Left lung (tissue), 14 donors: ENCODE measurements at places on chromosomes 16 and 17. TPM values are rescaled to one million over a fixed set of nuclear protein-coding genes. Genes with fewer than 3 reads are reported as not detected.

- no peak for DNase-seq
These were observed 53.1 kb downstream of the PRKCA start for GRCh38 chr17:66355510-66355909.

DNA sequence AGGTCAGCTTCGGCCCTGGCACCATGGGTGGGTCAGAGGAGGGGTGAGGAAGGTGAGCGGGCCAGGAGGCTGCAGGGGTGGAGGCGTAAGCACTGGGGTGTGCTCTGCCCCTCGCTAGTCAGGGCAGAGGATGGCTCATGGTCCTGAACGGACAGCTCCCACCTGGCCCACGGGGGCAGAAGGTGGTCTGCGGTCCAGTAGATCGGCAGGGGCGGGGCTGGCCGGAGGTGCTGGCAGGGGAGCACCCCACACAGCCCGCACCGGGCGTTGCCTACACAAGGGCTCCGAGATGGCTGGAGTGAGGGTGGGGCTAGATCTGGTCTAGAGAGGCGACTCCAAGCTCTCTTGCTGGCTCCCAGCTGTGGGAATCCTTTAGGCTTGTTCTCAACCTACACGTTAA, 8.2 kb downstream of the NPTX1 start:
- DNase-seq: no peak

- peak; percentile 81 for DNase-seq
These were observed 25.0 kb downstream of the GABARAPL2 start for GRCh38 chr16:75590920-75591843.

GRCh38 chr16:3841729-3842508, 38.6 kb downstream of the CREBBP start:
- no peak for DNase-seq

GRCh38 chr16:84684592-84684965, 15.2 kb upstream of the USP10 start:
- no peak for DNase-seq

GRCh38 chr17:66778531-66779236, 56.2 kb upstream of the CACNG5 start:
- no peak for DNase-seq

- no peak for DNase-seq
These were observed 50.1 kb downstream of the LMF1 start for GRCh38 chr16:920717-921116.

The CASKIN1 gene
- 0.56 TPM for polyA plus RNA-seq

The KRT34 gene
- polyA plus RNA-seq: not detected

The RPL23 gene
- polyA plus RNA-seq: 2,610 TPM

The CDH3 gene
- 53.1 TPM for polyA plus RNA-seq

The MMP25 gene
- 3.5 TPM for polyA plus RNA-seq

The MC1R gene
- polyA plus RNA-seq: 3.8 TPM
